ENCODE measurements at places on chromosomes 2 and 18.

- DNase-seq: no peak
Observed at GRCh38 chr2:43136876-43137275, 89.5 kb downstream of the ZFP36L2 start.

GRCh38 chr2:205686056-205686782 lies 3.9 kb downstream of the NRP2 start:
- peak; percentile 48 for DNase-seq

GRCh38 chr2:177147834-177148445 lies 64.7 kb upstream of the HNRNPA3 start:
- DNase-seq: peak; percentile 46

DNA sequence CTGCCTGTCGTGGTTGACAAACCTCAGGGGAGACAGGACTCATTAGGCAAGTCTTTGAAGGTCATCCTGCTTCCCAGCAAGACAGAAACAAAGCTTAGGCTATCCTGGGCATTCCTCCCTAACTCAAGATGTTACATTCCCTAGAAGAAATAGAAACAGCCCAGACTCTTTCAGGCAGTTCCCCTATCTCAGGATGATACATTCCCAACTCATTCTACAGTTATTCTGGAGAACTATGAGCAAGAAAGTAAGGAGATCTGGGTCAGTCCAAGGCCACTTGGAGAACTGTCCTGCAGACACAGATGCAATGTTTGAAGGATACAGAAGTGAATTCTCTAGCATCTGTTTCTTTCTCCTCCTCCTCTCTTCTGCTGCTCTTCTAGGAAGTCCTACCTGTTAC lies 220.1 kb upstream of the NCKAP5 start:
- no peak for DNase-seq

GRCh38 chr2:130241041-130241707 lies 42.9 kb upstream of the TUBA3E start:
- DNase-seq: no peak

DNA sequence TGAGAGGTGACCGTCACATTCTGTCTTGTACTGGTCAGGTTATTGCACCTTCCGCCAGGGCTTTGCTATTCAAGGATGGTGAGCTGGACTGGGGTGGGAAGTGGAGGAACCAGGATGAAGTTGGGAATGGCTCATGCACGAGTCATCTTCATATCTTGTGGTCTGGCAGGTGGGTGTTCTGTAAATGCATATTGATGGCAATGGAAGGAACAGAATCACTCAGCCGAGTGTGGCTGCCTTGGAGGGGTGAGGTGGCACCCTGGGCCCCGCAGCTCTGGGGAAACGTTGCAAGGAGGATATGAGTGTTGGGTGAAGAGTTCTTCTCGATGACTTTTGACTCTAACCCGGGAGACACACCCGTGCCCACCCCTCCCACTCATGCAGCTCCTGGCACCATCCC lies 1.2 kb downstream of the NEU2 start:
- no peak for DNase-seq

DNA sequence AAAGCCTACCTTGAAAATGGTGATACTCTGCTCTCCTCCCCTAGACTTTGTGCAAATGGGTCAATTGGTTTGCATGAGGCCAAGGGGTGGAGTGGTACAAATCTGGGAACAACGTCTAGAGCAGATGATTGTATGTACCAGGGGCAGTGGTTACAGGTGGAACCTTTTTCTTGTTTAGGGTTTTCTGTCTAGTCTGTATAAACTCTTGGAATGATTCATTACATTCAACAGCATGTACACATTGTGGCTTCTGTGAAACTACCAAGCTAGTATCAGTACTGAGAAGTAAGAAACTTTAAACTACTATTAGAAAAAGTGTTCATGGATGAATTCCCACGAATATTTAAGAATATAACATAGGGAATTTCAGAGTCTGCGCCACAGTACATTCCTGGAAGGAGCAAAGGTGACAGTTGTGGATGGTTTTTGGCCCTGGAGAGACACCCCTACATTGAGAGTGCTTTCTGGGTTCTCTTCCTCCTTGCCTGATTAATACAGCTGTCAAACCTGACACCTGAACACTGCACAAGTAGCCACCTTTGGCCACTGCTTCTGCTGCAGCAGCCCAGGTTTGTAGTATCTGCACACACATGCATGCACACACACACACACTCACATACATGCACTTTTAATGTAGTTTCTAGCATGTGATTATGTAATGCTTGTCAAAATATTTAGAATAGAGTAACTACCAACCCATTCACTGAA lies 30.0 kb downstream of the CFAP221 start:
- DNase-seq: no peak

DNA sequence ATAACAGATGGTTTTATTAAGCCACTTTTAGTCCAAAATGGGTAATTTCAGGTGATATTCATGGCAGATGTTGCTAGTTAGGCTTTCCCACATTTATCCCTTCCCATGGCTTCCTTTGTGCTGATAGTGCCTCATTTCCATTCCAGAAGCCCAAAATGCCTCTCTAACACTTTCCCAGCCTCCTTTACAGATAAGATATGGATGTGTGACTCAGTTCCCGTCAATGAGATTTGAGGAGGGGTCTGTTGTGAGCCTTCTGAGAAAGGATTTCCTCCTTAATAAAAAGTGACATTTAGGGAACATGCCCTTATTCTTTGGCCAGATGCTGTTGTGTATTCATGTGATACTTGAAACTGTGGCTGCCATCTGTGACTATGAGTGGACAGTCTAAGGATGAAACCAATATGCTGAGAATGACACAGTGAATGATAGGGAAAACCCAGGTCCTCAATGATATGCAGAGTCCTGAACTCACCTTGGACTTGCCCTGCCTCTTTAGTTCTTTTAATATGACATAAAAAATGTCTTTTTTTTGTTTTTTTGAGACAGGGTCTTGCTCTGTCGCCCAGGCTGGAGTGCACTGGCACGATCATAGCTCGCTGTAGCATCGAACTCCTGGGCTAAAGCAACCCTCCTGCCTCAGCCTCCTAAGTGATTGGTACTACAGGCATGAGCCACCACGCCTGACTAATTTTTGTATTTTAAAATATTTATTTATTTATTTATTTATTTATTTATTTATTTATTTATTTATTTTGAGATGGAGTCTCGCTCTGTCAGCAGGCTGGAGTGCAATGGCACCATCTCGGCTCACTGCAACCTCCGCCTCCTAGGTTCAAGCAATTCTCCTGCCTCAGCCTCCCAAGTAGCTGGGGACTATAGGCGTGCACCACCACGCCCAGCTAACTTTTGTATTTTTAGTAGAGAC lies 5.8 kb upstream of the ACSL3 start:
- no peak for DNase-seq

GRCh38 chr2:7096726-7097352 lies 179.6 kb downstream of the RNF144A start:
- no peak for DNase-seq

GRCh38 chr18:49460976-49461601 lies 644 bp upstream of the DYM start:
- DNase-seq: no peak

DNA sequence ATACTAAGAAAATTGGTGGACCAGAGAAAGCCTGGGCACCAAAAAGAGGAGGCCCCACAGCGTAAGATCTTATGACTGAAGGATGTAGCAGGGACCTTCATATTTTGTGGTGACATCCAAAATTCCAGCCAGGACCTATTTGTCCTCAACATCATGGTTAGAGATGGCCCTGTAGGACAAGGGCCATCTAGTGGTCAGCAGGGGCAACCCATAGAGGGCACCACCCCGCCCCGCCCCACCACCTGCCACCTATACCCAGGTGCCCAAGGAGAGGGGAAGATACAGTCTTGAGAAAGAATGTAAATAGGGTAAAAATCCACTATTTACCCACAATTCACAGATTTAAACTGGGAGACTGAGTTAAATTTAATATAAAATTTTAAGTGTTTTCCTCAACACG lies 59.6 kb upstream of the TMEM163 start:
- DNase-seq: no peak

GRCh38 chr2:84492571-84492970 lies 23.7 kb upstream of the DNAH6 start:
- no peak for DNase-seq

DNA sequence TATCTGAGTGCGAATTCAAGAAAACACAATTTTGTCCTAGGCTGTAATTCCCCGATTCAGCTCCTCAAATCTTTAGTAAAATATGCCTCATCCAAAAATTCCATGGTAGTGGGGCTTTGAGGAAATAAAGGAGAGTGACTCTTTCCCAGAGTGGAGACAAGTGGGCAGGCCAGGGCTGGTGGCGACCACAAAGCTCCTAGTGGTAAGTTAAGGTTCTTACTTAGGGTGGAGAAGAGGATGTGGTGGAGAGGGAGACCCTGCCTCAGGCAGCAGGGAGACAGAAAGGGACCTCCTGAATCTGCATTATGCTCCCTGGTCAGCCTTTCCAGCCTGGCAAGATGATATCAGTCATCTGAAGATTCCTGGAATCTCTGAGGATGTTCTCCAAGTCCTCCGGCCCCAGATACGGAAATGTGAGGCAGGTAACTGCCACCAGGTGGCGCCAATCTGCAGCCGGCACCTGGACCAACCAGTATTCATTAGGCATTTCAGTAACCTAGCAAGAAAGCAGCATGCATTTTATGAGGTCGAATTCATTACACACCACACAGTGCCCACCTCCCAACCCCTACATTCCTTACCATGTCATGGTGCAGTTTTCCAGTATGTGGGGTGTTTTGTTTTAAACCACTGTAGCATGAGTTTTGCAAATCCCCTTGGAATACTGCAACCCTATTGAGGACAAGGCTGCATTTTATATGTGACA lies 106.4 kb downstream of the POLE4 start:
- no peak for DNase-seq

DNA sequence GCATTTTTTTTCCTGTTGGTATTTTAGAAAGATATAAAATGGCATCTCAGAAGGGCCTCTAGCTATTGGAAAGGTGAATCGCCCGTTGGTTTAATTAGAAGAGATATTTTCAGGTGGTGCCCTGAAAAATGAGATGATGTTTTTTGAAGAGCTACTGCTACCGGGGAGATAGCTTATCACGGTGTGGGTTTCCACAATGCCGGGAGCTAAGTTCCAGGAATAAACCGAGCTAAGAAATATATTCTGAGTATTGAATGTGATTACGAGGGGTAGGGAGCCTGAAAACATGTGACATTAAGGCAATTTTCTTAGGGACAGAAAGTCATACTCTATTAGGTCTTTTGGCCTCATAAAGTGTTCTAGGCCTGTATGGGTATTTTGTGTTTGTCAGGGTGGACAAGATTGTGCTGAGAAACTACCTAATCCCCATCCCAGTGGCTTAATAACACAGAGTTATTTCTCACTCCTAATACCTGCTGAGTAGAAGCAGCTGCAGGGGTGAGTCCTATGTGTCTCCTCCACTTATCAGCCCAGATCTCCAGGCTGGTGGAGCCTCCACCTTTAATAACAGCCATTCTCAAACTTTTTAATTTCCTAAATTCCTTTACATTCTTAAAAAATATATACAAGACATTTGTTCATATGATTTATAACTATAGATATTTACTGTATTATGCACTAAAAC lies 150.2 kb downstream of the LRRTM1 start:
- no peak for DNase-seq

GRCh38 chr2:68251855-68252399 lies 405 bp downstream of the PPP3R1 start:
- DNase-seq: no peak

DNA sequence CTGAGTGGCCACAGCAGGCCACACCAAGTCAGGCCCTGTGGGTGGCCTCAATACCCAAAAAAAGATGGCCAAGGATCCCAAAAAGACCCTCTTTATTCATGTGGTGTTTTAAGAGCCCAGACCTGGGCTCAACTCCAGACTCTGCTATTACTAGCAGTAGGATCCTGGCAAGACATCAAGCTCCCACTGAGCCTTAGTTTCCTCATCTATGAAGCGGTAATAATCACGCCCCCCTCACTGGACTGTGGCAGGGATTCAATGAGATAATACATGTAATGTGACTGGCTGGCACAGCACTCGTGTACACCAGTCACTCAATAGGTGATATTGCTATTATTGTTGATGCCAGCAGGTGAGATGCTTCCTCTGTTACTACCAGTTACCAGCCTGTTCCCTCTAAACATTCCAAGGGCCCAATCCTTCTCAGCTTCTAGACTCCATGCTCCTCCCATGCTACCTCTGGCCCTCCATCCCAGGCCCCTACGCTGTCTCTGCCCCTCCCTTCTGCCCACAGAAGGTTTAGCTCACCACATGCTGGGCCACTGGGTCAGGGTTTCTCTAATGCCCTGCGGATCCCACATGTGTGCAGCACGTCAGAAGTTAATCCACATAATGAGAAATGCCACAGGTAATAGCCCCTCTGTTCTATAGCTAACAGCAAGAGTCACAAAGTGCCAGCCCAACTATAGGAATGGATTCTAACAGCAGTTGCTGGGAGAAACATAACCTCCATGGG lies 51.2 kb downstream of the SLC4A5 start:
- DNase-seq: no peak

- no peak for DNase-seq
Observed at GRCh38 chr18:48356151-48356745, 52.9 kb downstream of the ZBTB7C start.

GRCh38 chr2:161139098-161139987 lies 20.9 kb upstream of the TANK start:
- DNase-seq: no peak

GRCh38 chr2:60294901-60295635 lies 258.4 kb downstream of the BCL11A start:
- peak; percentile 55 for DNase-seq

- no peak for DNase-seq
Observed at GRCh38 chr18:38902796-38903195, 1337.2 kb upstream of the CELF4 start.

DNA sequence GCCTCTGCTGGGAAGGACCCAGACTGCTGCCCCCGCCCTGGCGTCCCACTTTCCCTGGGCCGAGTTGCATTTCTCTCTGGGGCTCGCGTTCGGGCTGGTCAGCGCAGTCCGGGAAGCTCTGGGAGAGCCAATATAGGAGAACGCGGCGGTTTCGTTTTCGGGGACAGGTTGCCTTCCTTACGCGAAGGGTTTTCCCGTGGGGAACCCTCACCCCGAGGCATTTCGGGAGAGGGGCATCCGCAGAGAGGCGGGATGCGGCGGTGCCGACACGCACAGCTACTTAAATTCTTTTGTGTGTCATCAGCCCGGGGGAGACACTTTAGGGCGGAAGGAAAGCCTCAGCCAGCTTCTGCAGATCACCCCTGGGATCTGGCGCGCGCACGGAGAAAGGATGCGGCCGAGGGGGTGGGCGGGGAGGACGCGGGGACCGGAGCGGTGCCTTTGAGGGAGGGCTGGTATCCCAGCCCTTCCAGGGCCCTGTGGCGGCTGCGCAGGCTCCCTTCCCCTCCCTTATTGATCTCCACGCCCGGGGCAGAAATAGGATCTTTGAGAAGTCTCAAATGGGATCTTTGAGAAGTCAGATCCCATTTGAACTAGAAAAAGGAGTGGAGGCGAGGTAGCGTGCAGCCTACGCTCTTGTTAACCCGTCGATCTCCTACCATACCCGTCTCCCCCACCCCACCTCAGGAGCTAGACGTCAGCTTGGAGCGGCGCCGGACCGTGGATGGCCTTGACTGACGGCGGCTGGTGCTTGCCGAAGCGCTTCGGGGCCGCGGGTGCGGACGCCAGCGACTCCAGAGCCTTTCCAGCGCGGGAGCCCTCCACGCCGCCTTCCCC lies 1.2 kb downstream of the GATA6 start:
- DNase-seq: peak; percentile 73

Measured in kidney (tissue), 22 donors.